Posterior cingulate gyrus (tissue), 11 donors: ENCODE measurements at places on chromosomes 7 and 10.

- DNase-seq = no peak
Observed at GRCh38 chr7:37901890-37902524, 14.6 kb downstream of the SFRP4 start.

DNA sequence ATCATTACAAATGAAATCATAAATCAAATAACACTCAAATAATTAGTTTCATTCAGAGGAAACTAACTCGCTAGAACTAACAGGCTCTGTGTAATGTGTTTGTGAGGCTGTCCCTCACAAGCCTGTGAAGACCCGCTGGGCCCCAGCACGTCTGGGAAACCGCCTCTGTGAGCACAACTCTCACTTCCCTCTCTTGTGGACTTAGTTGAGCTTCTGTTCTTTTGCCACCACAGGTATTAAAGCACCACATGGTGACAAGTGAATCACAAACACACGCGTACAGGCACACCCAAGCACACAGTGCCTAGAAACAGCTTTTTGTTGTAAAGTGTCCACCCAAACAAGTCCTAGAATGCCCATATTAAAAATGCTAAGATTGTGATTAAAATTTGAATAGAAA lies 51.0 kb downstream of the ZNF777 start:
- no peak for DNase-seq

- no peak for DNase-seq
Observed at GRCh38 chr10:31075434-31075833, 43.8 kb upstream of the ZNF438 start.

DNA sequence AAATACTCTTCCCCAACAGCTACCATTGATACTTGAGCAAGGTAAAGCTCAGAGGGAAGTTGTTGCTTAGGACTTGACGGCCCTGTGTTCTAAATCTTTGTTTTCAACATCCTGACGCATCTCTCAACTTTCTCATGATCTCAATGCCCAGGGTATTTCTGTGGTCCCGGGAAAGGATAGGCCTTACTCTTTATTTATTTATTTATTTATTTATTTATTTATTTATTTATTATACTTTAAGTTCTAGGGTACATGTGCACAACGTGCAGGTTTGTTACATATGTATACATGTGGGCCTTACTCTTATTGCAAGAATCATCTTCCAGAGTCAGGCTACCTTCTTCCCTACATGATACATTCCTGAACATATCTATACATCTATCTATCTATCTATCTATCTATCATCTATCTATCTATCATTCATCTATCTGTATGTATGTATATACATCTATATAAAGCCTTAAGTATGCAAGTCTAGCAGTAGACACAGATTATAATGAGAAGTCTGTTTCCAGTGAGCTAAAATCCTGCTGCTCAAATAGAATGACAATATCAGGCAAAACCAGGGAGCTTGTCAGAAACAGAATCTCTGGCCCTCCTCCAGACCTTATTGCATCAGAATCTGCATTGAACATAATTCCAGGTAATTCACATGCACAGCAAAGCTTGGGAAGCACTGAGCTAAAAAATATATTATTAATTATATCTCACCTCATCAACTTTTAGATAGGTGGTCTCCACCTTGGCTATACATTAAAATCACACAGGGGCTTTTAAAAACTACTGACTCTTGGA lies 12.2 kb upstream of the CPA5 start:
- no peak for DNase-seq

GRCh38 chr7:86904949-86905834 lies 154.3 kb downstream of the ELAPOR2 start:
- DNase-seq = peak; percentile 7

DNA sequence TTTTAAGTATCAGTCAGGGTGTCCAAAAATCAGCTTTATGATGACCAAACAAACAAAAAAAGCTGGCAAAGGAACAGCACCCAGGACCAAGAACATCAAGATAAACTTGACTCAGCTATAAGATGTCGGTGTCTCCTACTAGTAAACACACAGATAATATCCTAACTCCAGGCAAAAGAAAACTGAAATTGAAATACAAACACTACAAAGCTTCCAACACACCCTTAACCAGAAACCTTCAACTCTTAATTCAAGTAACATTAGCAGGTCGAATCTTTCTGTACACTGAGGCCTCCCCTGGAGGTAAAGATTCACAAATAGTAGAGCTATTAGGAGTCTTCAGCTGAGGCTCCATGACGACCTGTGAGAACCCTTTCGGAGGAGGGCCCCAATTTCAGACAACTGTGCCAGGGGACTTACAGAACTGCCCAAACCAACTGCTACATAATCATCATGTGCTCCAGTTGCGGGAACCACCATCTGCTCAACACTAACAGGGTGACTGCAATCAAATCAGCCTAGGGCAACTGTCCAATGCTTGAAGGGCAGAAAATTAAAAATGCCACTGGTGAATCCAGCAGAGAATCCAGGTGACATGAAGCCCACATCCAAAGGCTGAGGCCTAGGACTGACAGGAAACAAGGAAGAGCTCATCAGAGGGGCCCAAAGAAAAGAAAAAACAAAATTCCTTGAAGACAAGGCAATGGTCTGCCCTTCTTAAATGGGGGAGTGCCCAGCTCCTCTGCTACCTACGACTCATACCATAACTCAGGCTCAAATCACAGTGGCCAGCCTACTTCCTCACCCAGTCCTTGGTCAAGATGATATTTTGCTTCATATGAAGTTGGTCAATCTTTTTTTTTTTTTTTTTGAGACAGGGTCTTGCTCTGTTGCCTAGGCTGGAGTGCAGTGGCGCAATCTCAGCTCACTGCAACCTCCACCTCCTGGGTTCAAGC lies 20.0 kb downstream of the XPNPEP1 start:
- no peak for DNase-seq

DNA sequence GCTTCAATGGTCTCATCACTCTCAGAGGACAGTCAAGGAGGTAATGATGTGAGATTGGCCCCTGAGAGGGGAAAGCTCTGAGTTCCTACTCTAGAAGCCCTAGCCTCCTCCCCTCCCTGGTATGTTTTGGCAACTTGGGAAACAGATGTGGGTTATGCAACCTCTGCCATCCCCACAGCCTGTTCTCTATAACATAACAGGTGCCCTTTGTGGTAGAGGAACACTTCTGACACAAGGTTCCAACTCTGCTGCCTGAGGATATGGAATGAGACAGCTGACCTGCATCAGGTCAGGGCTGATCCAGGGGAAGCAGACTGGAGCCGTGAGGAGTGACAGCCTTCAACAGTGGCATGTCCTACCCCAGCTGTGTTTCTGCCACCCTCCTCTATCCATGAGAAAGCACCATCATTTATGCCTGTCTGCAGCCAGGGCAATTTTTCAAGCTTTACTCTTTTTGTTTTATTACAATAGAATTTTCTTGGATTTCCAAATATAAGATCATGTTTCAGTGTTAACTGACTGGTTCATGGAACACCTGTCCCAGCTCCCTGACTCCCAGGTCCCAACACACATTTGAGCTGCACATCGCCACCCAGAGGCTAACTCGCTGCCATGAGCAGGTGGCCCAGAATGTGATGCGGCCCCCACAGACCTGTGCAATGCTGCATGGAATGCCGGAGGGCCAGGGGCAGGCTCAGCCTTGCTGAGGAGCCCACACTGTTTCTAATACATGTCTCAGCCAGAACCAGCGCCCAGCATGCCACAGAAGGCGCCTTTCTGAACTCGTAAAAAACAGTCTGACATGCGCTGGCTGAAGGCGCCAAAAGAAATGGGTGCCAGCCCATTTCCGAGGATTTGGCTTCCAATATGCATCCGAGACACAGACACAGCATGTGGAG lies 124.8 kb upstream of the CHST15 start:
- DNase-seq = no peak

DNA sequence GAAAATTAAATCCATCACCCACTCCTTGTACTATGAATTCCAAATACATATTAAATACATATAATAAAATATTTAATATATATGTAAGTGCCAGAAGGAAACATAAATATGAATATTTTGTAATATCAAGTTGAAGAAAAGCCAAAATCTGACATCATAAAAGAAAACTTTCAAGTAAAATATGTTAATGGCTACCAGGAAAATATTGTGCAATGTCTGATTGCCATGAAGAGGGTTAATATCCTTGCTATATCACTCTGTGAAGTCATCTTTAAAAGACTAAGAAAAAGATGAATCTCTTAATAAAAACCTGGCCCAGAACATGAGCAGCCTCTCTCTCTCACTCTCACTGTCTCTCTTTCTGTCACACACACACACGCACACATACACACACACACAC lies 130.2 kb downstream of the EGFR start:
- DNase-seq = no peak

DNA sequence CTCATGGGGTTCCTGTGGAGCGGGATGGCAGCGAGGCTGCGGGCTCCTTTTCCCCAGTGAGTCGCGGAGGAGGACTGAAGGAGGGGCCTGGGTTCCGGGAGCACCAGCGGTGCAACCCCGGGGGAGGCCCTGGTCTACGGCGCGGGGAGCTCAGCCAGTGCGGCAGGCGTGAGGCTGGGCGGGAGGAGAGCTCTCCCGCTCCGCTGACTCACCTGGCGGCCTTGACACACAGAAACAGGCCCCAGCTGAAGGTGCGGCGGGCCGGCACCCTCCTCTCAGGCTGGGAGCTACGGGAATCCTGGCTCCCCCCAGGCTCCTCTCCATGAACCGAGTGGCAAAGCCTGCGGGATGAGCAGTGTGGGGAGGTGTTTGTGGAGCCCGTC lies 6.8 kb upstream of the NOM1 start:
- no peak for DNase-seq

DNA sequence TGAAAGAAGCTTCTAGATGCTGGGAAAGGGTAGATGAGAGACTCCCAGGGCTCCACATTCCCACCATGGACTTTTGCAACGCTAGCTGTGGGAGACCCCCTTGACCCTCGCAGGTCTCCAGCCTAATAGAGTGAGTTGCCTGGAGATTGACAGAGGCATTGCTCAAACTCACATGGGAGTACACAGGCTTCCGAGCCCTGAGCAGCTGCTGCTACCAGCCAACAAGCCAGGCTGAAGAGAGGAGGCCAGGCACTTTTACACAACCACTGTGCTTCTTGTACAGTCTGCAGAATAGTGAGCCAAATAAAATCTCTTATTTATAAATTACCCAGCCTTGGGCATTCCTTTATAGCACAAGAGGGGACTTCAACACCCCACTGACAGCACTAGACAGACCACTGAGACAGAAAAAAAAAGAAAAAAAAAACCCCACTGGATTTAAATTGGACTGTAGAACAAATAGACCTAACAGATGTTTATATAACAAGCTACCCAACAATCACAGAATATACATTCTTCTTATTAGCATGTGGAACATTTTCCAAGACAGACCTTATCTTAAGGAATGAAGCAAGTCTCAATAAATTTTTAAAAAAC lies 146.2 kb downstream of the ZFAND4 start:
- DNase-seq = peak; percentile 85

- no peak for DNase-seq
Observed at GRCh38 chr7:1234049-1234880, 1.6 kb downstream of the UNCX start.

- DNase-seq = no peak
Observed at GRCh38 chr10:74199315-74199714, 48.3 kb downstream of the ADK start.

DNA sequence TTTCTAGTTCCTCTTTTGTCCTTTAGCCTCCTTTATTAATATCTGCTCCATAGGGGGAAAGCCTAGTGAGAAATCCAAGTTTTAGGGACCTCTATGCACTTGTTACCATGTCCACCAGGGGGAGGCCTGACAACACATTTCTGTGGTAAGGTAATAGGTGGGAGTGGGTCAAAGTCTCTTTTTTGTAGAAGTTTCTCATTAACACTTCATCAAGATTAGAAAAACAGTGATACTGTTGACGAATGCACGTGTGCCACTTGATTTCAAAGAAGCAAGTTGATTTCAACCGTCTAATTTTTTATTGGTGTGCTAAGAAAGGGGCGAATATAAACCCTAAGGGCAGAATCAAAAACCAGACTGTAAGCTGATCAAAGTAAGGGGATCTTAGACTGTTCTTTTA lies 30.6 kb downstream of the CISD1 start:
- DNase-seq = peak; percentile 50

GRCh38 chr10:5163487-5163886 lies 21.5 kb downstream of the AKR1C8 start:
- DNase-seq = no peak

DNA sequence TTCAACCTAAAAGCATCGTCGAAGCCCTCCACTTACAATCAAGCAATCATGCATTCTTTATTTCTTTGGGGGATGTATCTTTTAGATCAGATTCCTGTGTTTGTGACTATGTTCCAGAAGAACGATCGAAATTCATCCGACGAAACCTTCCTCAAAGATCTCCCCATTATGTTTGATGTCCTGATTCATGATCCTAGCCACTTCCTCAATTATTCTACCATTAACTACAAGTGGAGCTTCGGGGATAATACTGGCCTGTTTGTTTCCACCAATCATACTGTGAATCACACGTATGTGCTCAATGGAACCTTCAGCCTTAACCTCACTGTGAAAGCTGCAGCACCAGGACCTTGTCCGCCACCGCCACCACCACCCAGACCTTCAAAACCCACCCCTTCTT lies 13.8 kb downstream of the GPNMB start:
- no peak for DNase-seq

DNA sequence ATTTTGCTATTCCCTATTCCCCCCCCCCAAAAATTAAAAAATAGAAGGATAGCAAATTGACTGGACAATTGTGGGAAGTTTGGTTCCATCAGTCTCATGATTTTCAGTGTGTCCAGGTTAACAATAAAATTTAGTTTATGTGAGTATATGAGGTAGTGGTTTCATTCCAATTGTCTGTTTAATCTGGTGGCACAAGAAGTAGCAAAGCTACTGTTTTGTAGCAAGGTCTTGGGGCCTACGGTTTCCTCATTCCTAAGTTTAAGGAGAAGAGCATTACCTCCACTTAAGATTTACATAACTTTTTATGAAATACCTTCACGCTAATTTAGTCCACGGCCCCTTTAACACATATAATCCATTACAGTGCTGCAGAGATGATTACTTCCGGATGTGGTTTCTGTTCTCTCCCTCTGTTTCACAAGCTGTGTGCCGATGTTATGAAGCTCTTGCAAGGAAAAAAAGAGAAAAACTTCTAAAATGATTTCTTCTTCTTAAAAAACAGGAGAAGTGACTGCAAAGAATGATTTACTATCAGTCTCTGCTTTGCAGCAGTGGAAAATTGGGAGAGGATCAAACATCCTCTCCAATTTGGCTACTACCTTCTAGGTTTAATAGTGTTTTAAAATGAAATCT lies 32.7 kb upstream of the NPVF start:
- no peak for DNase-seq

DNA sequence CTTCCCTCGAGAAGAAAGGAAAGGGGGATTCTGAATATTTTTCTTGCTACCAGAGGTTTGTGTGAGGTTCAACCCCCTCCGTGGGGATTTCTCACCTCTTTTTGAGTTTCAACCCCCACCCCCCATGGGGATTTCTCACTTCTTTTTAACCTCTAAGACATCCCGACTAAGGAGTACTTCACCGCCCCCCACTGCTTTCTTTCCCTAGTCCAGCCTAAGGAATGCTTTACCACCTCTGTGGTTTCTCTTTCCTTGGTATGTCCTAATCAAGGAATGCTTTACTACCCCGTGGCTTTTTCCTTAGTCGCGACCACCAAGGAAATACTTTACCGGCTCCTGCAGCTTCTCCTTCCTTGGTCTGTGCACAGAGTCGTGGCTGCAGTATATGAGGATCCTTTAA lies 149.4 kb downstream of the LYZL1 start:
- no peak for DNase-seq
